Stimulated activated CD4-positive, alpha-beta T cell treated with anti-CD3 and anti-CD28 coated beads, Interleukin-12 subunit alpha, Interleukin-12 subunit beta, amount 100 ng/mL, for 4 hours (primary cell): ENCODE measurements at places on chromosomes 3 and 15.

DNA sequence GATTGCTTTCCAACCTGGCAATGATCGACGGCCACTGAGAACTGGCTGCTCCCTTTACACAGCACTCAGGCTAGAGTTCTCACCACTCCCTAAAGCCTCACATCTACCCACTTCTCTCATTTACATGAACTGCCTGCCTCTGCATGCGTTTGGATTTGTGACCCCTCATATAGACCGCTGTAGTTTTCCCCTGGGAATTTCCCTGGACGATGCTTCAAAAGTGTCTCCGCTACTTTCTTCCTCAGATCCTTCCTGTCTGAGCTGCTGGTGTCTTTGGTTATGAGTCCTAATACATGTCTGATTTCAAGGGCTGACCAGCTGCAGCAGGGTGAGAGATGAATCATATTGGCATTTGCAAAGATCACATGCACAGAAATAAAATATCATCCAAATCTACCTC is 116.7 kb upstream of the ETV5 start:
- no peak for DNase-seq

DNA sequence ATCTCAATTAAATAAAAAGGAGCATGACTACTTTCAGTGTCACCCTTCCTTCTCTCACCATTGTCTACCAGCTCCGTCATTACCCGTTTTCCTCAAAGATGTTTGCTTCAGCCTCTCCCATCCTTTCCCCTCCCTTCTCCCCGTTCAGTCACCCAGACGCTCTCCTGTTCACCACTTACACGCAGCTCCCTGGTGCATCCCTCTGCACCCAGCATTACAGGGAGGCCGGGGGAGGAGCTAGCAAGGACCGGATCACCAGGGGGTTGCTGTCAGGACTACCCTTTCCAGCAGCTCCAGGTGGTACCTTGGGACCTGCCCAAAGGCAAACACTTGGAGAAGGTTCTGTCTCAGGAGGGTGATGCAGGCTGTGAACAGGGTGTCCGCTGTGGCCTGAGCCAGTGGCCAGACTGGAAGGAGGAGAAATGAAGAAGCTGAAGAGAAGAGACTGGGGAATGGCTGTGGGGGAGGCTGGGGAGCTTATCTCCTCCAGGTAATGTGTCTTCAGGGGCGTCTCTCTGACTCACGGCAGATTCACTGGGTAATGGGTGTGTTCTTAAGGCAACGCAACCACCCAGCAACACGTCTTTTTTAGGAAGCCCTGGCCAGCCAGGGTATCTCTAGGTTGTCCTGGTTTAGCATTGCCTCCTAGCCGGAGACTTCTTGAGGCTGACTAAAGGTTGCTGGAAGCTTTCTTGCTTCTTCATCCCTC is 21.8 kb upstream of the BDH1 start:
- DNase-seq, result no peak

DNA sequence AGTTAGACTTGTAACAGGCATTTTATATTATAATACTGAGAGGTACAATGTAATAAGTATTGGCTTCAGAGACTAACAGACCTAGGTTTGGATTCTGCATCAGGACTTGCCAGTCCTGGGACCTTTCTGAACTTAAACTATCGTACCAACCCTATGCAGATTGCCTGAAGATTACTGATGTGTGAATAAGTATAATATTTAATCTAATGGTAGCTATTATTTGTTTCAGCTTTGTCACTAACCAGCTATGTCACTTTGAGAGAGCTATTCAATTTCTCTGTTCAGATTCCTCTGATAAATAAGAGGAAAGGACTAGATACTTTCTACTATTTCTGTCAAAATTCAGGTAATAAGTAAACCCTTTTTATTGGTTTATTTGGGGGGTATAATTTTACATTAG is 184.4 kb upstream of the NECTIN3 start:
- no peak for DNase-seq

DNA sequence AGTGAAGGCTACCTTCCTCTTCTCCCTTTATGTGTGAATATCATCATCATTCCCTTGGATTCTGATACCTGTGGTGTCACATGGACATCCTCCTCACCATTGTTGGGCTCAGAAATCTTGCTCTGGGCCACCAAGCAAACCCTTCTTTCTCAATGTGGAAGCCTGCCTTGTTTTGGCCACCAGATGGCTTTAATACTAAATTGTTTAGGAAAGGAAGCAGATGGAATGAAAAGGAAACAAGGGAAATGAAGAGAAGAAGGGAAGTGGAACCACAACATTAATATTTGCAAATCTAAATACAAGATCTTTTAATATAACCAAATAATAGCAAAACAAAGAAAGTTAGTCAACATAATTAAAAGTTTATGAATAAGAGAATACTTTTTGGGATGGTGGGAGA is 14.0 kb downstream of the FAM227B start:
- DNase-seq, result no peak

- no peak for DNase-seq
These were observed 550 bp downstream of the CCDC9B start for GRCh38 chr15:40340038-40340739.

DNA sequence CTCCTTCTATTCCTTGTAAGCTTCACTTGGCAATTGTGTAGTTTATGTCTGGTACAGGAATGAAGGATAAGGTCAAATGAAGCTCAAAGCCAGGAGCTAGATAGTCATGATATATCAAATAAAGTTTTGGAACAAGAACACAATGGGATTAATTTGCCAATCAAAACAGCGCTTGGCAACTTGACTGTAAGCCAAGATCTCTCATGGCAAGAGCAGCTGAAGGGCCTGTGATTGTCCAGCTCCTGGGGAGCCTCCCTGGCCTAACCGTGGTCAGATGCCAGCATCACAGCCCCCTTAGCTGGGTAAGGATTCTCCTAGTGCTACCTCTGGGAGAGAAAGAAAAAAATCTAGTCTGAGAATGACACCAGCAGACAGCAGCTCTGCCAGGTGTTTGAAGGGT is 97.2 kb downstream of the LIPC start:
- DNase-seq, result no peak

- DNase-seq, result no peak
These were observed 139.0 kb downstream of the FAM43A start for GRCh38 chr3:194824701-194825111.

GRCh38 chr15:91909574-91909973 is 56.1 kb downstream of the SLCO3A1 start:
- no peak for DNase-seq

GRCh38 chr3:14843321-14843720 is 24.6 kb downstream of the FGD5 start:
- DNase-seq, result no peak

- DNase-seq, result no peak
These were observed 11.7 kb upstream of the DUSP7 start for GRCh38 chr3:52068055-52068571.

DNA sequence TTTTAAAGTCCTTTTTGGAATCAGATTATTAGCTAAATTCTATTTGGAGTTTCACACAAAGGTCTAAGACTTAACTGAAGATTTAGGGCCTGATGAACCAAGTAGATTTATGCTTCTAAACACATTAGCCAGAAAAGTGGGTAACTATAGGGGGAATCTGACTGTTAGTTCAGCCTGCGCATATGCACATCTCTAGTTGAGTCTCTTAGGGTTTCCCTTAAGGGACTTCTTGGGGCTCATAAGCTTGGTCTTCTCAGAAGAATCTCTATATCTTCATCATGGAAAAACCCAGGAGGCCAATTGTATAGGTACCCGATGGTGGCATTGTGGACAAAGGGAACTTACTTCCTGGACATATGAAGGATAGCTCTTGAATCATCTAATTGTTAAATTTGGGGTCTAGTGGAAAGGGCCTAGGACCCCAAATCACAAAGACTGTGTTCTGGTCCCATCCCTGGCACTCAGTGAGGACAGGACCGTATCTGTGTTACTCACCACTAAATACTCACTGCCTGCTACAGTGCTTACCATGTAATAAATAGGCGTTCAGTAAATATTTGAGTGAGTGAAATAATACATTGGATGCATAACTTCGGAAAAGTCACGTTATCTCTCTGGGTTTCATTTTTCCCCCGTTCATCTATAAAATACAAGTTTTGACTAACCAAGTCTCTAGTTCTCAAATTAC is 17.0 kb downstream of the SELENOT start:
- no peak for DNase-seq

GRCh38 chr15:29656636-29657475 is 165.4 kb downstream of the TJP1 start:
- no peak for DNase-seq

DNA sequence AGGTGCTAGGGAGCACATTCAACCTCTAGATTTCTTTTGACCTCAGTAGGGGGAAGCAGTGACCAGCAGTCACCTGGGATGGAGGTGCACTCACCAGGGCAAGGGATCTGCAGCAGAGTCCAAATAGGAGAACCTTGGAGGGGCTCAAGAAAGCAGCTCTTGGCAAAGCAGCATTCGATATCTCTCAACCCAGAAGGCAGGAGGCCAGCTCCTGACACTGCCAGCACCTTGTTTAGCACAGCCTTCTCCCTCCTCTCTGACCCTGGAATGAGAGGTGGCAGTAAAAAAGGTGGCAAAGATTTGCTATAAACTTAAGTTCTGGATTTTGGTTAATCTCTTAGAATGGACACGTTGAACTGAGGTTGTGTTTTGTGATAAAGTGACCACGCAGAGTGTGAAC is 107.9 kb downstream of the AQP9 start:
- no peak for DNase-seq

DNA sequence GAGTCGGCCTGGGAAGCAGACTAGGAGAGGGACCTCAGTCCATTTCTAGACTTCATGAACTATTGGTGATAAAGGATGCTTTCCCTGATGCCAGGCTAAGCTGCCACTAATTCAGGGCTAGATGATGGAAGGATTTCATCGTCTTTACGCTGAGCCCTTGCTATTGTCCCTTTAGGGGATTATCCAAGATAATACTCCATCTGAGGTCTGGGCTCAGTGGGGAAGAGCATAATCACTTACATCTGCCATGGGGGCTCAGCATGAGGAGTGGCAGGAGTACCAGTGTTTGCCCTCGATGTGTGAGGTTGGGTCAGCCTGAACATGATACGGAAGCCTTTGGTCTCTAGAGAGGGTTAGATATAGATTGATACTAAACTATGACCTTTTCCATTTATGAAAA is 47.3 kb downstream of the PTPRG start:
- DNase-seq, result no peak

GRCh38 chr3:134428401-134428800 is 54.2 kb upstream of the AMOTL2 start:
- no peak for DNase-seq

DNA sequence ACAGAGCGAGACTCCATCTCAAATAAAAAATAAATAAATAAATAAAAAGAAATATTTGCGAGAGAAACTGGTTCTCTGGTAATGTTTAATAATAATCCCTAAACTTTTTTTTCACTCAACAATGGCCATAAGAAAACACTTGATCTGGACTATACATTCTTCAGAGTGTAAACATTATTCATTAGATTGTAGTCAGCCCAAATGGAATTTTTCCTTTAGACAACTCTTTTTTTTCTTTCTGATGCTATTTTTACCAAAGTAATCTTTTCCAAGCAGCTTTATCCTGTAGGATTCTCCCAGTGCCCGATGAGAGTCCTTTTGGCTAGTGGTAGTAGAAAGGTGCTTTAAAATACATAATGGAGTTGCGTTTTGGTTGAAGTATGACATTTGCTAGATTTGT is 90.4 kb downstream of the NEDD4 start:
- no peak for DNase-seq

DNA sequence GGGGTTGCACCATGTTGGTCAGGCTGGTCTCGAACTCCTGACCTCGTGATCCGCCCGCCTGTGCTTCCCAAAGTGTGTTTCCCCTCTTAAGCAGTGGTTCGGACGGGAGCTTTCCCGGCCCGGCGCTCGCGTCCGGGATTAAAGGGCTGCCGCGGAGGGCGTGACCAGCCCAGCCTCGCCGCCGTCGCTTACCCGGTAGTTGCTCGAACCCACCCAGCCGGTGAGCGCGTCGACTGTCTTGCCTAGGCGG is 513 bp downstream of the CLASP2 start:
- peak; percentile 52 for DNase-seq

DNA sequence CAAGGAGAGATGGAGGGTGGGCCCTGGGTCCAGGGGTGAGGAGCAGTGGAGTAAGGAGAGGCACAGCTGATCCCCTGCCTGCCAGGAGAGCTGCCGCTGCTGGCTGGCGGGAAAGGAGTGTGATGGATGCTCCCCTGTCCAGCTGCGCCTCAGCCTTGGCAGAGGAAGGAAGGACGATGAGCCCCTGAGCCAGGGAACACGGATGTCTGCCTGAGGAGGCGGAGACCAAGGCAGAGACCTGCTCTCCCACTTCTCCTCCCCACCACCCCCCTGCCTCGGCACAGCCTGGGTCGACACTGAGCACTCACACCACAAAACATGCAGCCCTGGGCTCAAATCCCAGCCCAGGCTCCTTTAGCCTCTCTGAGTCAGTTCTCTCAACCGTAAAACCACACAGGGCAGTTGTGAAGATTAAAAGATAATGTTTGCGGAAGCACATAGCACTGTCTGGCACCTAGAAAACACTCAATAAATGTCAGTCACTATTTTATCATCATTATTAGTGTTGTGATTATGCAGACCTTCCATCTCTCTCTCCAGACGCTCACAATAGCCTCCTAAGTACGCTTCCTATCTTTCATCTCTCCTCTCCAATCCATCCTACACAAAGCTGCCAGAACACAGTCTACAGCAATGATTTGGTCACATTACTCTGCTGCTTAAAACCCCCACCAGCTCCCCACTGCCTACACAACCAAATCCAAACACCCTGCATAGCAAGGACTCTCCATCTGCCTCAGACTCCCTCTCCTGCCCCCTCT is 52.2 kb downstream of the SEMA5B start:
- DNase-seq, result no peak

GRCh38 chr3:132421832-132422231 is 4.5 kb downstream of the DNAJC13 start:
- no peak for DNase-seq

DNA sequence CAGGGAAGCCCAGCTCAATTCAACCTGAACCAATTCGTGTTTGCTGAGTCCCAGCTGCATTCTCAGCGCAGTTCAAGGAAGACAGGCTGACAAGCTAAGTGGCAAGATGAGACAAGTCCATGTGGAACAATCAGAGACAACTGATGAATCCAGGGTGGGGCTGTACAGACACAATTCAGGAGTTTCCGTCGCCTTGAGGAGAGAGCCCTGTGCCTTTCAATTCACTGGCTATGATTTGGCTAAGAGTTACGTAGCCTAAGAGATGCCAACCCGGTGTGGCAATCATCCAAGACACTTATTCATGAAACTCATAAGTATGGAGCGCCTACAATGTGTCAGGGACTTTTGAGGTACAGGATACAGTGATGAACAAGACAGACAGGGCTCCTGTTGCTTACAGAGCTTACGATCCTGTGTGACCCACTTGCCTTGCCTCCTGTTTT is 15.5 kb upstream of the ZBED2 start:
- no peak for DNase-seq
